Activated T-helper 1 cell treated with anti-CD3 and anti-CD28 coated beads, Interleukin-12 subunit alpha, Interleukin-12 subunit beta, Interleukin-2, Interleukin-4 antibody, amounts not matched to agents 30 ng/mL and 10 ng/mL and 1 ng/mL, durations not matched to agents 14 hours and 24 hours and 36 hours (primary cell): ENCODE measurements at places on chromosomes 1 and 21. TPM values are rescaled to one million over a fixed set of nuclear protein-coding genes. Genes with fewer than 3 reads are reported as not detected.

GRCh38 chr21:46157987-46158451, 2.6 kb upstream of the FTCD start:
- DNase-seq: no peak

GRCh38 chr21:41783476-41784180, 16.8 kb upstream of the RIPK4 start:
- DNase-seq: no peak

GRCh38 chr1:210440081-210440480, 111.4 kb downstream of the HHAT start:
- DNase-seq: no peak

SYTL1 gene
- 24.4 and 26.3 TPM in 2 replicates for total RNA-seq

RGS21 gene
- not detected in 2 replicates for total RNA-seq

DNA sequence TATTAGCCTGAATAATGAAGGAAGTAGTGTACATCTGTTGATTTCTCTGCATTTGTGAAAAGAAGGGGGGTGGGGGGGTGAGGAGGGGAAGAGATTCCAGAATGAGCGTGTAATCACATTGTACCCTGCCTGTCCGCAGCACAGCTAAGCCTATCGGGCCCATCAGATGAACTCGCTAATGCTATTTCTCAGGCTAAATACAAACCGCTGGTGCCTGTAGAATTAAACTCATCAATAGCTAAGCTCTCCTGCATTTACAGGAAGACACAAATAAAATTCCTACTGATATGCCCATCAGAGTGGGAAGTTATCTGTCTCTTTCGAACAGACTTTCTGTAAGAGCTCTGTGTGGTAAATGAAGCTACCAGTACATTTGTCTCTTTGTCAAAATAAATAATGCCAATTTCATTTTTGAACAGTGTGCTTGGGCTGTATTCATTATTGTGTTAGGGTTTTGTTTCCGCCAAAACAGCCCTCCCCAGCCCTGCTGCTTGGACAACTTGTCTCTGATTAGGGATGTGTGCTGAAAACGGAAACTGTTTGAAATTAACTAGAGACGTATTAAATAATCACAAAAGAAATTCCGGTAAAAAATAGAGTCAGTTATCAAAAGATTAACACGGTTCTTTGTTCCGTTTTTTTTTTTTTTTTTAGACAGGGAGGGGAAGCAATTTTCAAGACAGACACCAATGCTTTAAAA, 305.4 kb downstream of the TTLL7 start:
- no peak for DNase-seq

NEK2 gene
- total RNA-seq: 13.9 and 18.9 TPM in 2 replicates

GRCh38 chr1:33358114-33358794, 37.4 kb upstream of the A3GALT2 start:
- no peak for DNase-seq

DNA sequence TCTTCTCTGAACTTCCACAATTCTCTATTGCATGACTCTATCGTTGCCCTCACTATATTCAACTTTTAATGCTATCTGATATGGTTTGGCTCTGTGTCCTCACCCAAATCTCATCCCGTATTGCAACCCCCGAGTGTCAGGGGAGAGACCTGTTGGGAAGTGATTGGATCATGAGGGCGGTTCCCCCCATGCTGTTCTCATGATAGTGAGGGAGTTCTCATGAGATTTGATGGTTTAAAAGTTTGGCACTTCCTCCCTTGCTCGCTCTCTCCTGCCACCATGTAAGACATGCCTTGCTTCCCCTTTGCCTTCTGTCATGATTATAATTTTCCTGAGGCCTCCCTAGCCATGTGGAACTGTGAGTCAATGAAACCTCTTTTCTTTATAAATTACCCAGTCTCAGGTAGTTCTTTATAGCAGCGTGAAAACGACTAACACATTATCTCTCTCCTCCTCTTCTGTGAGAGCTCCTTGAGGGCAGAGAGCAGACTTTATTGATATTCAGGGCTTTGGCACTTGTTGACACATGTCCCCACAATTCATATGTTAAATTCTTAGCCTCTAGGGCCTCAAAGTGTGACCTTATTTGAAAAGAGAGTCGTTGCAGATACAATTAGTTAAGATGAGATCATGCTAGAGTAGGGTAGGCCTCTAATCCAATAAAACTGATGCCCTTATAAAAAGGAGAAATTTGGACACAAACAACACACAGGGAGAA, 52.1 kb downstream of the ADCY10 start:
- DNase-seq: no peak

CD1E gene
- total RNA-seq: not detected in 2 replicates

DNA sequence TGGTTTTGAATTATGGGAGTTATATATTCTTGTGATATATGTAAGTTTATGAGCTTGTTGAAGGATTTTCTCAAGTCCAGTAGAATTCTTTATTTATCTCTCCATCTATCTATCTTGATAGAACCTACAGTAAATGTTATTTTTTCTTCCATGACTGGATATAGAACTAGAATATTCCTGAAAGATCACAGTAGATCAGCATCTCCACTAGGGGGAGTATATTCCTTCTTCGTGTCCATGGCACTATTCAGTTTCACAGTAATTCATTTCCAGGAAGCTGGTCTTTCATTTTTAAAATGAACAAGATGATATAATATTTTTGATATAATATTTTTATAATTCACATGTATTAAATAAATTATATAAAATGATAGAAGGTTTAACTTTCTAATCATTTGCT, 18.8 kb downstream of the TMPRSS15 start:
- DNase-seq: no peak

DNA sequence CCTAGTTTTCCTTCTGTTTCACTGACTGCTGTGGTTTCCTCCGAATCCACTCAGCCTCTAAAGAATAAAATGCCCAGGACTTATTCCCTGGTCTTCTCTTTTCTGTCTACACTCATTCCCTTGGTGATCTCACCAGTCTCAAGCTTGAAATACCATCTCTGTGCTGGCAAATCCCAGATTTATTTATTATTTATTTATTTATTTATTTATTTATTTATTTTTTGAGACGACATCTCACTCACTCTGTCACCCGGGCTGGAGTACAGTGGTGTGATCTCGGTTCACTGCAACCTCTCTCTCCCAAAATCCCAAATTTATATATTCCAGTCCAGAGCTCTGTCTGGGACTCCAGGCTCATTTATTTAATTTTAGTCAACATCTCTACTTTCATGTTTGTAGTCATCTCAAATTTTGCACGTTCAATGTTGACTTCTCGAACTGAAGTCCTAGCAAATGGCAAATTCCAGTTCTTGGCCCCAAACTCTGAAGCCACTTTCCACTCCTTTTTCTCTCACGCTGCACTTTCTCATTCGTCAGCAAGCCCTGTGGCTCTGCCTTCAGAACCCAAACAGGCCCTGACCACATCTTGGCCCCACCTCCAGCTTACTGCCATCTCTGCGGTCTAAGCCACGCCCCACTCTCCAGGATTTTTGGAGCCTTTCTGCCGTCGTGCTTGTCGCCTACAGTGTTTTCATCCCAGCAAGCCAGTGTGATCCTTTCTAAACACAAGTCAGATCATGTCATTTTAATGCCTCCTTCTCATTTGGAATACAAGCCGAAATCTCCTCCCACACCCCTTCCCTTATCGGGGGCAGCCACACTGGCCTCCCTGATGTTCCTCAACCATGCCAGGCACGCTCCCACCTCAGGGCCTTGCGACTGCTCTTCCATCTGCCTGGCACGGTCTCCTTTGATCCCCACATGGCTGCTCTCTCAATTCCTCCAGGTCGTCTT, 14.2 kb upstream of the TENT5B start:
- DNase-seq: no peak

HHAT gene
- total RNA-seq: 0.67 and 0.73 TPM in 2 replicates

- no peak for DNase-seq
Observed at GRCh38 chr1:79741720-79742421, 735.3 kb upstream of the ADGRL4 start.

LDLRAD2 gene
- total RNA-seq: not detected in 2 replicates

RPE65 gene
- not detected in 2 replicates for total RNA-seq

DNA sequence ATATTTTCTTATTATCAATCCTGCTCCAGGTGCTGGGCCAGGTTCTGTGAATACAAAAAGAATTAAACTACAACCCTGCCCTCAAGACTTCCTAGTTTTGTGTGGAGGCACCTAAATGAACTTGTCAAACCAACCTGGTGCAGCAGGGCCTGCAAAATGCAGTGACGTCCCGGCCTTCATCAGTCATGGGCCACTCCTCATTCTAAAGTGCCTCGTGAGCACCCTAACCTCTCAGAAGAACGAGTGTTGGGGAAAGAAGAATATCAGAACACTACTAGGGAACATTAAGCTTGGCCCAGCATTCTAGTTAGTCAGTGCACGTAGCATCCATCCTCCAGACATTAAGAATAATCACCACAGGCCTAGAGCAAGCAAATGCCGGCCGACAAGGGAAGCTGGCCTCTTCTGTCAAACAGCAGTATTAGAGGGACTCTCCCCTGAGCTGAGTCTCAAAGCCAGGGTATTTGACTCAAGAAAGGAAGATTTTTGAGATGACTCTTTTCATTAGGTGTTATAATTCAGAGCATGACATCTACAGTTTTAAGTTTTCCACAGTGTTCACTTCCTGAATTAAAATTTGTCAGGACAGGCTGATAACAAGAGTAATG, 137.9 kb downstream of the SLC45A1 start:
- no peak for DNase-seq

CHD1L gene
- 67.6 and 75.1 TPM in 2 replicates for total RNA-seq

DNA sequence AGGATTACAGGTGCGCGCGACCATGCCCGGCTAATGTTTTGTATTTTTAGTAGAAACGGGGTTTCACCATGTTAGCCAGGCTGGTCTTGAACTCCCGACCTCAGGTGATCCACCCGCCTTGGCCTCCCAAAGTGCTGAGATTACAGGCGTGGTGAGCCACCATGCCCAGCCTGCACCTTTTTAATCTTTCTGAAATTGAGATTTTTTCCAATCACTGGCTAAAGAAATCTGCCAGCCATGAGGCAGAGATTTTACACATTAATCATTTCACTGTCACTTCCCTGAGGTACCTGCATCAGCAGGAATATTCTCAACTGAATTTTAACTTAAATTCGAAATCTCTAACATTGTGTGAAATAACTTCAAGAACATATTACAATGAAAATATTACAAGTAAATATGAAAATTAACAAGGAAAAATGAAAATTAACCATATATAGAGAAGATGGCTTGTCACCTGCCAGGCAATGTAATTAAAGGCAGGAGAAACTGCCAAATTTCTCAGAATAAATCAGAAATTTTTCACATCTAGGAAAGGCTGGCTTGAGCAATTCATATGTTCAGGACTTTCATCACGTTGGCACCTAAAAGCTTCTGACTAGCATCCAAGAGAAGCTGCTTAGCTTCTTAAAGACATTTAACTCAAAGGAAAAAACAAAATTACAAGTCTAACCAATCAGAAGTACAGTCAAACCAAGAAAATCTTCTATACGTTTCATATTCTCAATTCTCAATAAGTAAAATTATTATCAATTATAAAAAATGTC, 5.9 kb downstream of the ANKRD13C start:
- no peak for DNase-seq

CIART gene
- total RNA-seq: 3.4 TPM in 2 replicates

SELP gene
- total RNA-seq: 0.13 TPM in 1 of 2 replicates, not detected in the other

RXRG gene
- not detected in 2 replicates for total RNA-seq

- DNase-seq: peak; percentile 20
Observed at GRCh38 chr1:93346421-93346993, 800 bp downstream of the DR1 start.

- DNase-seq: no peak
Observed at GRCh38 chr21:16678429-16679160, 834.2 kb upstream of the CXADR start.
